Activated T-helper 9 cell treated with anti-CD3 and anti-CD28 coated beads, Interleukin-2, amount 50 U/mL, for 16 hours (primary cell): ENCODE measurements at places on chromosomes 11 and 22.

DNA sequence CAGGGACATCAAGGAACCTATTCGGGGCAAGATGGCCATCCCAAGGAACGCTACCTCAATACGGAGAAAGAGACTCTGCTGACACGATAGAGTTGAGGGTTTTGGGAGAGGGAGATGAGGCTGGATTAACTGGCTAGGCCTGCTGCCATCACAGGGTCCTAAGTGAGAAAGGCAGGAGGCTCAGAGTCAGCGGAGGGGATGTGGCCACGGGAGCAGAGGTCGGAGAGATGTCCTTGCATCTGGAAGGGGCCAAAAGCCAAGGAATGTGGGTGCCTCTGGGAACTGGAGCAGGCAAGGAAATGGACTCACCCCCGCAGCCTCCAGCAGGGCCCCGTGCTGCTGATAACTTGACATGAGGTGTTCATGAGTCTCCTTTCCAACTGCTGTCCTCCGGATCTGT, 31.0 kb upstream of the RFPL3 start:
- no peak for DNase-seq

- DNase-seq: no peak
Measured at GRCh38 chr11:87361891-87362290, 324.2 kb downstream of the TMEM135 start.

DNA sequence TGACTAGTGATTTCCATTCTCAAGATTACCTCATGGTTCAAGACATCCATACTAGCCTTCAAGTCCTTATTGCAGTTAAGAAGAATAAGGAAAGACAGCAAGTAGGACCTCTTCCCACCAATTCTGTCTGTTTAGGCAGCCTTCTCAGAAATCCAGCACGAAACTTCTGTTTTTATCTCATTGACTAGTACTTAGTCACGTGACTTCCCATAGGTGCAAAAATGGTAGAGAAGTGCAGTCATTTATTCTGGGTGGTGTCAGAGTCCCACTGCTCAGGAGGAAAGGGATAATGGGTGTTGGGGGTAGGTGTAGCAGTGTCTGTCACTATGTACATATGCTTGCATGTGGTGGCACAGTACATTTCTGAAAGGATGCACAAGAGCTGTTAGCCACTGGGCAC, 57.7 kb upstream of the SORL1-AS1 start:
- no peak for DNase-seq

GRCh38 chr11:62431171-62431901, 12.5 kb downstream of the SCGB1A1 start:
- DNase-seq: no peak

- no peak for DNase-seq
Measured at GRCh38 chr22:49009359-49010063, 818.2 kb downstream of the BRD1 start.

DNA sequence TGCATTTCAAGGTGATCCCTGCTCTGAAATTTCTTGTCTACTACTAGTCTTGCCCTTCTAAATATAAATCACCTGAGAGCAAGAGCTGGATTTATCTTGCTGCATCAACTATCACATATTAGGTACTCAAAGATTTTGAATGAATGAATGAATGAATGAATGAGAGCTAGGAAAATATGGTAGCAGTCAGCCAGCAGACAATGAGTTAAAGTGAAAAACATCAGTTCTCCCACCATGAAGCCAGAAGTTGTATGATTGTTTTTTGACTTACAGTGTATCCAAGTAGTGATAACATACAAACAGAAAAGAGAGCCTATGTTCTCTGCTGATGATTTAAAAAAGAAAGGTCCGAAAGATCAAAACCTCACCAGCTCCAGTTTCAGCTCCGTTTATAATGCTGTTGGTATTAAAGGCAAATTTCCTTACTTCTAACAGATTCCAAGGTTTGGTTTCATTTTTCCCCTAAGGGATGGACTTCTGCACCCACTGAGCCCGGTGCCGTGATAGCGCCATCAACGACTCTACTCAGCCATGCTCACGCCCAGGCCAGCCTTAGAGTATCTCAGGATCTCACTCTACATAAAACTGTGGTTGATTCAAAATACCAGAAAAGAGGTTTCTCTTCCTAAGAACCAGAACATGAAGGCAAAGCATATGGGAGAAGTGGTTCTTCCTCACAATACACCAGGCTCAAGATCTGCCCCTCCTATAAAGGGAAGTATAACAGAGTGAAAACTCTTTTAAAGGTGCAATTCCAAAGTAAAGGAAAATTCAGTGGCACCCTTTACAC, 92.0 kb downstream of the SGSM3 start:
- peak; percentile 14 for DNase-seq

- no peak for DNase-seq
Measured at GRCh38 chr22:41528132-41528766, 16.0 kb downstream of the POLR3H start.

- DNase-seq: no peak
Measured at GRCh38 chr11:125256541-125257189, 92.1 kb downstream of the PKNOX2 start.

DNA sequence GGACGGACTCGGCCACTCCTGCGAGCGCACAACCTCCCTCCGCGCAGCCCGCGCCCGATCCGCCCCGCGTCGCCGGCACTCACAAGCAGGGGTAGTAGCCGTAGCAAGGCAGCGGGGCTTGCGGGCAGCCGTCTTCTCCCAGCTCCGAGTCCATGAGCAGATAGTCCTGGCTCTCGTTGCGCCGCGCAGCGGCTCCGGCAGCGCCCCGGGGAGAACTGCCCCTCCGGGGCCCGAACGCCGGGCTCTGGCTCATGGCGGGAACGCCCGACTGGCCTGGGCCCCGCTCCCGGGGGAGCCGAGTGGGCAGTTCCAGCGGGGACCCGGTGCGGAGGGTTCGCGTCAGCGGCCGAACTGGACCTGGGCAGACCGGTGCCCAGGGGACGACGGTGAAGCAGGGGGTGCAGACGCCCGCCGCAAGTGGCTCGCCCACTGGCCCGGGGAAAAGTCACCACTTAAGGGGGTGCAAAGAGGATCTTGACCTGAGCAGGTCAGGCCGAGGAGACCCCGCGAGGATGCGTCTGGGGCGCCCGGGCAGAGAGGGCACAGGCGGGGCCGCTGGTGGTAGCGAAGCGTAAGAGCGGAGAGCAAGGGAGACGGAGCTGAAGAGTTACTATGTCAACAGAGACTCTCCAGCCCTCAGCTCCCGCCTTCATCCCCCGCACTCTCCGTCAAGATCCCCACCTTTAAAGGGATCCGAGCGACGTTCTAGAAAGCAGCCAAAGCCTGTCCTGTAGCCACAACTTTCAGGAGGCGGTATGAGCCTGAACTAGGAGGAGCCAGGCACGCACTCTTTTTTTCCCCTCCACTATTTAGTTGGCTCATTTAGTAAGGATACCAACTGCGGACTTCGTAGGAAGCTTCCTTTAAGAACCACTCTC, at the start of gene TRPC6:
TRPC6 (minus strand) TSS at position 757 of the 878 bp plus-strand sequence; CDS start at position 253, 504 bp downstream.
- no peak for DNase-seq

GRCh38 chr11:17293311-17293710, 16.8 kb downstream of the NUCB2 start:
- no peak for DNase-seq

DNA sequence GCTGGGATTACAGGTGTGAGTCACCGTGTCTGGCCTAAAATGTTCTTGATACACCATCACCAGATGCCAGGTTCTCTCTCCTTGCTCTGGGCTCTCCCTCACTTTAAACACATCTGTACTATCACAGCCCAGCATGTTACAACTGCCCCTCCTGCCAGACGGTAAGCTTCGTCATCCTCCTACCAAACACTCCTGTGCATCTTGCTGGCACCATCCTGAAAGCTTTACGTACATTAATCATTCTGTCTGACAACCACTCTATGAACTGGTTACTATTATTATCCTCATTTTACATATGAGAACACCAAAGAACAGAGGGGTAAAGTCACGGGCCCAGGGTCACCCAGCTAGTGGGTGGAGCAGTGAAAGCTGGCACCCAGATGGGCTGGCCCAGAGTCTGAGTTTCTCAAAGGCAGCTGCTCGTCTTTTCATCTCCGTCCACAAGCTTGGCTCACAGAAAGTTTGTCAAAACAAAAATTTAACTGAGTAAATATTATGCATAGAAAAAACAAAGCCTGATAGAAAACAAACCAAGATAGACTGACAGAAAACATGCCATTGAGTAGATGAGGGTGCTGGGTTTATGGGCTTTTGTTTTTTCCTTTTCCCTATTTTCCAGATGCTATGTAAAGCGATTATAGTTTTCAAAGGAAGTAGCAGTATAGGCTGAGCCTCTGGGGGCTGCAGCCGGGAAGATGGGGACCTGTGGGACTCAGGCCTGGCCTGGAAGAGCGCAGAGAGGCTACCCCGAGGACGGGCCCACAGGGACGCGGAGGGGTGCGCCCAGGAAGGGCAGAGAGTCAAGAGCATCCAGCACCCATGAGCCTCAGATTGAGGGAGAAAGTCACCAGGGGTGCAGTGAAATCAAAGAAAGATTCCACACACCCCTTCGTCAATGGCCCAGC, 9.5 kb downstream of the PLA2G6 start:
- no peak for DNase-seq

GRCh38 chr11:19789835-19790710, 77.4 kb downstream of the NAV2 start:
- no peak for DNase-seq

DNA sequence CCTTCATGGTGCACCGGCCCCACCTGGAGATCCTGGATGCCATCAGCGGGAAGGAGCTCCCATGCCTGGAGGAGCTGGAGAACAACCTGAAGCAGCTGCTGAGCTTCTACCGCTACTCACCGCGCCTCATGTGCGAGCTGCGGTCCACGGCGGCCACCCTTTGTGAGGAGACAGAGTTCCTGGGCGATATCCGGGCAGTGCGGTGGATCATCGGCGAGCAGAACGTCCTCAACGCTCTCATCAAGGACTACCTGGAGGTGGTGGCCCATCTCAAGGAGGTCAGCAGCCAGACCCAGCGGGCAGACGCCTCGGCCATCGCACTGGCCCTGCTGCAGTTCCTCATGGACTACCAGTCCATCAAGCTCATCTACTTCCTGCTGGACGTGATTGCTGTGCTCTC, 59.2 kb downstream of the SYT13 start:
- DNase-seq: no peak

GRCh38 chr22:32539631-32540421, 65.2 kb downstream of the FBXO7 start:
- no peak for DNase-seq

DNA sequence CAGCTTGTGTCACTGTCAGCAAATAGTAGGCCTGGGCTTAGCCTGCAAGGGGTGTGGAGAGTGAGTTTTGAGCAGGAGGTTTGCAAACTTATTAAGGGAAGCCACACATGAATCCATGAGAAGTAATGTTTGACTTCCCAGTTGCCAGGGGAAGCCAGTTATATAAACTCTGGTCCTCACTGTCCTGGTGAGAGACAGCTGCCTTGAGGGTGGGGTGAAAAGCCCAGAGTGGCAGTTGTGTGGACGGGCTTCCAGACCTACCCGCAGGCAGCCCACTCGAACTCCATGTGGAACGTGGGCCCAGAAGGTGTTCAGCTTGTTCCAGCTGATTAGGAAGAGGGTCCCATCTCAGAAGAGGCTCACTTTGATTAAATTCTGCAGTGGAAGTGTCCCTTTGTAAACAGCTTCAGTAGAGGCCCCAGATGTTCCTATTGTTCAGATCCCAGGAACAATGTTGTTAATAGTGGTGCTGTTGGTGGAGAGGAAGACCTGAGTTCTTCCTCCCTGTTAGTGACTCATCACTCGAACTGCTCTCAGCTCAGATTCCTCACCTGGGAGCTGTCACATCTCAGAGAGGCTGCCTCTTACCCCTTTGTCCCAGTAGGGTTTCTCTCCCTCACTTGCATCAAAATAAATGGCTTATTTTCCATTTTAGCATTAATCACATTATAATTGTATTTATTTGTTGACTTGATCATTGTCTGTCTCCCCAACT, 63.4 kb downstream of the GRAMD1B start:
- no peak for DNase-seq

DNA sequence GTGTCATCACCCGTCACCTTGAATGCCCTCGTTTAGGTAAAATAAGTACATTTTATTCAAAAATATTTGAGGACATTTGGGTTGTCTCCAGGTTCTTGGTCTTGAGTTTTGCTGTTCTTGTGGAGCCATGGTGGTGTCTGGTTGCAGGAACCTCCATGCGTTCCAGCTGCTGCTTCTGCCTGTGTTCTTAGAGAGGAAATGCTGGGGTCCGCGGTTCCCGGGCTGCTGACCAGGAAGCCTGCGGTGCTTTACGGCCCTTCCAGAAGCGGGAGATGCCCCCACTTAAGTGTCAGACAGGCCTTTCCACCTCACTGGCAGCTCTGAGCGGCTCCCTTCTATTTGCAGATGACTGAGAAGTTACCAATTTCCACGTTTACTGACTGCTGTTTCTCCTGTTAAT, 66.8 kb downstream of the LRP5 start:
- no peak for DNase-seq

DNA sequence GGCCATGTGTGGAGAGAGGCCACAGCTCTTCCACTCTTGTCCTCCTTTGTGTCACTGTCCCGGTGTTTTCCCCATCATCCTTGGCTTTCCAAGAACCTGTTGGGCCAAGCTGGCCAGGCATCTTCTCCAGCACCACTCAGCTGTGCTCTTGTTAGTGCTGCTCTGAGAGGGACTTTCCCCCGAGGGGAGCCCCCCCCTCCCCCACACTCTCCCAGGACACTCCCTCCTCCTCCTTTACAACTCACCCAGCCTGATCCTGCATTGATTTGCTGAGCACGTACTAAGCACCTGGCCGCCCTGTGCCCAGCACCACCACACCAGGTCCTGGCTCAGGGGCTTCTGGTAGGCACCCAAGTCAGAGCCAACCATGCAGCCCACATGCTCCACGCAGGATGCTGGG, 13.2 kb downstream of the TP53AIP1 start:
- no peak for DNase-seq

DNA sequence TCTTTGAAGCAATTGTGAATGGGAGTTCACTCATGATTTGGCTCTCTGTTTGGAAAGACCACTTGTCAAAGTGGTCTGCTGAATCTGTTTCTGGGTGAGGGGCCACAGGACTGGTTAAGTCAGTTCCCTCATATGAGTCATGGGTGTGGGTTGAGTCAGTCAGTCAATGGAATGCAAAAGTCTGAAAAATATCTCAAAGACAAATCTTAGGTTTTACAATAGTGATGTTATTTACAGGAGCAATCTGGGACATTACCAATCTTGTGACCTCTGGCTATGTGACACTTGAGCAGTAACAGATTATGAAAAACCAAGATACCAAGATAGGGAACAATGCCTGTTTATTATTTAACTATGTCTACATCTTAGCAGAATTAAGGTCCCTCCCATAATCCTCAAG, 311.6 kb downstream of the AASDHPPT start:
- DNase-seq: no peak

DNA sequence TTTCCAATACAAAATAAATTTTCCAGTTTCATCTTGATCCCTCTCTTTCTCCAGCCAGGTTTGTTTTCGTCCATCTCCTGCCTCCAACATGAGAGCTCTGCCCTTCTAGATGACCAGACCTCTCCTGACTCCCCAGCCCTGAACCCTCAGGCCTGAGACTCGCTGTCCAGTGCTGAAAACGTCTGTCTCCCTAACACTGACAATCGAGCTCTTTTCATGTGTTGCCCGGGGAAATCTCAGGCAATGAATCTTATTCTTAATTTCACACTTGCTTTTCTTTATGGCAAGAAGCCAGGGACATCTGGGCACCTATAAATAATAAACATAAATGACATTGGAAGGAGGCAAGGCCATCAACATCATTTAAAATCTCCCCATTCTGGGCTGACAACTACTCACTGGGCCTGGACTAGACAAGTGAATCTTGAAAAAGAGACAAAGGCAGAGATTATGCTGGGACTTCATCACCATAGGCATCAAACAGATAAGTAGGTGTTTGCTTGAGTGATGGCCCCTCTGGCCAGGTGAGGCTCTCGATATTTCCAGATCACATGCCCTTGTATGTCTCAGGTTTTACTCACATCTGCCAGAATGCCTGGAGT, 274.5 kb upstream of the B3GAT1 start:
- DNase-seq: no peak

GRCh38 chr11:8814923-8815240, 96.1 kb upstream of the AKIP1 start:
- no peak for DNase-seq
